ENCODE measurements at places on chromosomes 12 and 14. TPM values are rescaled to one million over a fixed set of nuclear protein-coding genes. Genes with fewer than 3 reads are reported as not detected.

The FAM161B gene
- total RNA-seq: 5.2 TPM

The CLEC12A gene
- not detected for total RNA-seq

The NIN gene
- 29.5 TPM for total RNA-seq

The NOXRED1 gene
- not detected for total RNA-seq

The NAA25 gene
- 24.1 TPM for total RNA-seq

Measured in vagina (tissue), 2 donors.